ENCODE measurements at places on chromosomes 4 and X.

- no peak for DNase-seq
These were observed 127.7 kb downstream of the IRF2 start for GRCh38 chr4:184346682-184347081.

DNA sequence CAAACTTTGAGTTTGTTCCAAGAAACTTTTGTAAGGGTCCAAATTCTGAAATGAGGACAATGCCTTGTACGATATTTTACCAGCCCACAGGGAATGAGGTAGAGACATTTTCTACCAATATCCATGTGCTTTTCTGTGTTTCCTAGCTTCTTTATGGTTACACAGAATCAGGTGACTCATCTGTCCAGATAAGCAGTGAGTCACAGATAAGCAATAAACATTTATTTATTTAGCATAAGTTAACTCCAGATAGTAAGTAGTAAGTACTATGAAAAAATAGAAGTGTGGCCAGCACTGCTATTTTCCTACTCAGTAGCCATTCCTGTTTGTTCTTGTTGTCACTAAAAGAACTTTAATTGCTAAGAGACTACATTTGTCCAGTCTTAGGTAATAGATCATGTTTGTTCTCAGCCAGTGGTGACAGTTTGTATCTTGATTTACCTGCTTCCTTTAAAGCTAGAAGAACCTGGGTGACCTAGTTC lies 7.4 kb downstream of the AFF1 start:
- no peak for DNase-seq

DNA sequence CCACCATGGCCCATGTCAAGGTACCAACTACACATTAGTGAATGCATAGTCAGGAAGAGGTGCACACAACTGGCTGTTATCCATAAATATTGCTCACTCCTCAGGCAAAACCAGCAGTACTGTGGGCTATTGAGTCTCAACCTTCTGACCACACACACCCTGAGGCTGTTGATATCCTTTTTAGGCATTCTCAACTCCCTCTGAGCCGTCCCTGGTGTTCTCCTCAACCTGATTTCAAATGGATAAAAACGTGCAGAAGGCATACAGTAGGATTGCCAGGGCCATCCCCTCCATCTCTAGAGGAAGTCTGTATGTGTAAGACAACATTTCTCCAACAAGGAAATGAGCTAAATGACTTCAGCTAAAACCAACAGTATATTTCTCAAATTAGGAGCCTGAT lies 98.7 kb upstream of the KLHL13 start:
- no peak for DNase-seq

DNA sequence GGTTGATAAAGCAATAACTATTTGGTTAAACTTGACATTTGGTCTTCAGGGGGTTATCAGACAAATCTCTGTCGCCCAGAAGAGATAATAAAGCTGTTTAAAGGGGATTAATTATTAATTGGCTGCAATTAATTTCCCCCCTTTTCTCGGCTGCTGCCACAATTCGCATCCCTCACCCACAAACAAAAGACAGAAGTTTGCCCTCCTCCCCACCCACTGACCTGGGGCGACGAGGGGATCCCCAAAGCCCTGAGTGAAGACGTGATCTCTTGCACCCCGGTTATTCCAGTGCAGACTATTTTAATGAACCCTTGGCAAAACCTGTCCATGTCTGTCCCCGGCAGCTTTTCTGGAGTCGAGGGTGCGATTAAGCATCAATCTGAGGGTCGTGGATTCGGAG lies 55.7 kb upstream of the TMEM33 start:
- no peak for DNase-seq

DNA sequence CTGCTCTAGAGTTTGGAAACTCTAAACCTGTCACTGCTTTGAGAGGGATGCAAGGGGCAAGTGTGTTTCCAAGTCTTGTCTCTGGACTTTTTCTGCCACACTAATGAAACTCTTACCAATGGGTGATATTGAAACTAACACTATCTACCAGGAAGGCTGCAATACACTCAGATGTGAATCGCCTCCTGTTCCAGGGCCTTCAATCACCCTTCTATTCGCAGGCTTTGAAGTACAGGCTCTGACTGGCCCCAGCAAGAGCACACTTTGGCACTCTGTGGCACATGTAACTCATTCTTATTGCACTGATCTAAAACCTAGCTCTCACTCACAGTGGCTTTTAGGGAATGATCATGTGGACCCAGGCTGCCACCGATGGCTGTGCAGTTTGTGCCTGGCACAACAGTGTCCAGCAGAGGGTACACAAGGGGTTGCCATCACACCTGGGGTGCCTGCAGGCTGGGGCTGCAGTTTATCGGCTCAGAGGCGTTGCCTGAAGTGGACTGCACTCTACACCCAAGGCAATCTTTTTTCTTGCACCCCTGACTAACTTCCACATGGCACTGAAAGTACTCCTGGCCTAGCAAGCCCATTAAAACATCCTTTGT lies 210.8 kb downstream of the MGST2 start:
- no peak for DNase-seq

DNA sequence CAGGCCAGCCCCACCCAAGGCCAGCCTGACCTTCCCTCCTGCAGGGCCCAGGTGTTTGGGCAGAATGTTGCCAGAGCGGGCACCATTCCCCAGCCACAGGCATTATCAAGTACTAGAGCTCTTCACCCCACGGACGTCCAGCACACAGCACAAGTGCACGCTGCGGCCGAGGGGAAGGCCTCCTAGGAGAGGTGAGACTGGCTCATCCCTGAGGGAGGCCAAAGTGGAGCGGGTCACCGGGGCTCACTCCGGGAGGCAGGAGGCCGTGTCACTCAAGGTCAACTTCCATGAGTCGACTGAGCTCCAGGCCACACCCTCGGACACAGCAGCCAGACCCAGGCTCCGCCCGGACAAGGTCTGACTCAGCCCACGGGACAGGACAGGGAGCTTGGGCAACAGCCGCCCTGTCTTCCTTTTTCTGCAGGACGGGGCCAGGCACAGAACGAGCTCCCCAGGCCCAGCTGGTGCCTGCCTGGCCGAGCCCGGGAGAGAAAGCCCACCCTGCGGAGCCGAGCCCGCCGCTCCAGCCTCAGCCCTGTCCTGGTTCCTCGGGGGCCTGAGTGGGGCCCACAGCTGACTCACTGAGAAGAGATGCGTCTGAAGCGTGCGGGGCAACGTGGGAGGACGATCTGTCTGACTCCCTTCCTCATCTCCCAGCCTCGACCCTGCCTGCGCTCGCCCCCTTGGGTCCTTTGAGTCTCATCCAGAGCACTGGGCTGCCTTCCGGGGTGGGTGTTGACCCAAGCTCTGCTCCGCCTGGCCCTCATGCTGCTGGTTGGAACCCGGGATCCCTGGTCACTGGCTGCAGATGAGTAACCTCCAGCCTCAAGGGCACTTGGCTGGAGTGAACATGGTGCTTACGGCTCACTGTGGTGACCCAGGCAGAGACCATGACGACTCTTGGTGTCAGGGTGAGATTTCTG lies 1.6 kb downstream of the SLC49A3 start:
- no peak for DNase-seq

DNA sequence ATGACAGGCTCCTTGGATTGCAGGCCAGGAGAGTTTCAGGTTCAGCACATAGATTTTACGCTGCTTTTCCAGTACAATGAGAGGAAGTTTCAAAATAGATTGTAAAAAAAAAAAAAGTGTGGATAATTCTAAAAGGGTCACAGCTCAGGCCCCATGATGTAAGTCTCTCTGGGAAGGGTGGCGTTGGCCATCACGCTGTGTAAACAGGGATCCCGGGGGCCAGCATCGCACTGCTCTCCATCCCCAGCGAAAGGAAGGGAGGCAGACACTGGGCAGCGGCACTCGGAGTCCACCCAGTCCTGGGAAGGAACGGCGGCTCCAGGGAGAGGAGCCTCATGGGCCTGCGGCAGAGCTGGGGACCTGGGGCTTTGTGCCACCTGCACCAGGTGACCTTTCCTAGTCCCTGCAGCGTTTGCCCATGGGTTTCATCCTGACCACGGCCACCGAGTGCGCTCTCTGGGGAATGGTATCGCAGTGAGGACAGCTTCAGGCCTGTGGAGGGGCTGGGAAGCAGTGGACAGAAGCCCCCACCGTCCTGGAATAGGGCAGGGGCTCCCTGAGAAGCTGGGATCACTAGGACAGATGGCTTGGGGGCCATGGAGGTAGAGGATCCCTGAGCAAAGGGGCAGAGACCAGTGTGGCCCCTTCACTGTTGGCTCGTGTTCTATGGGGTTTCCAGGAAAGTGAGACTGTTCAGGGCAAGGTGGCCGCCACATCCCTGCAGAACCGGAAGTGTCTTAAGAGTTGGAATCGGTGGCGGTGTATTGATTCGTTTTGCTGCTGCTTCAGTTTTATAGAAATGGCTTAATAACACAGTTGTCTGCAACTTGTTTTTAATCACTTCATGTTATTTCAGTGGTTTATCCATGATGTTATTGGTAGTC lies 38.9 kb downstream of the RGS12 start:
- no peak for DNase-seq

- DNase-seq, result no peak
These were observed 69.2 kb downstream of the MTNR1A start for GRCh38 chr4:186486172-186486571.

DNA sequence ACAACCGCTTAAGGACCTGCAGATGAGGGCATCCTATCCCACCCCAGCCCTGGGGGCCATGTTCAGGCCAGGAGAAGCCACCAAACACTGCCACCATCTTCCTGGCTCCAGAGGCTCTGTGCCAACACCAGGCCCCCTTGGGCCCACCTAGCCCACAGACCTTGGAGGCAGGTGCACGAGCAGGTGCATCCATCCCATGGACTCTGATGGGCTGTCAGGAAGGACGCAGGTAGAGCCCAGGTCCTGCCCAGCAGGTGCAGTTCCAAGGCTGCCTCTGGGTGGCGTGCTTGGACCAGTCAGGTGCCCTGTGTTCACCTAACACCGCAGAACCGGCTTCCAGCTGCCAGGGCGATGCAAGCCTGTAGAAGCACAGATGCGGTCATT lies 22.8 kb upstream of the PDE6B start:
- DNase-seq, result peak; percentile 69

DNA sequence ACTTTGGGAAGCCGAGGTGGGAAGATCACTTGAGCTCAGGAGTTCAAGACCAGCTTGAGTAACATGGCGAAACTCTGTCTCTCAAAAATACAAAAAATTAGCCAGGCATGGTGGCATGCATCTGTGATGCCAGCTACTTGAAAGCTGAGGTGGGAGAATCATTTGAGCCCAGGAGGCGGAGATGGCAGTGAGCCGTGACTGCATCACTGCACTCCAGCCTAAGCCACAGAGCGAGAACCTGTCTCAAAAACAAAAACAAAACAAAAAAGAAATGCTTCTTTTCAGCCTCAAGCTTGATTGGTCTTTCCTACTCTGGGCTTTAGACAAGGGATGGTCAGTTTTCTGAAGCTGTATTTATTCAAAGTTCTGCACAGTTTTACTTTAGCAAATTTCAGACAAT lies 15.8 kb upstream of the DHRSX start:
- DNase-seq, result no peak

DNA sequence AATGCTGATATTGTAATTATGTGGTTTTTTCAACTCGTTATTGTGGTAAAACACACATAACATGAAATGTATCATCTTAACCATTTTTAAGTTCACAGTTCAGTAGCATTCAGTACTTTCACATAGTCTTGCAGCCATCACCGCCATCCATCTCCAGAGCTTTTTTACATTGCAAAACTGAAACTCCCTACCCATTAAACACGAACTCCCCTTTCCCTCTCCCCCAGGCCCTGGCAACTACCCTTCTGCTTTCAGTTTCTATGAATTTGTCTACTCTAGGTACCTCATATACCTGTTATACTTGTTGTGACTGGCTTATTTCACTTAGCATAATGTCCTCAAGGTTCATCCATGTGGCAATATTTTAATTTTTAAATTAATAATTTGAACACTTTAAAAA lies 380.6 kb downstream of the MAPK10 start:
- DNase-seq, result no peak

GRCh38 chrX:16310326-16310725 lies 143.0 kb downstream of the MAGEB17 start:
- no peak for DNase-seq

DNA sequence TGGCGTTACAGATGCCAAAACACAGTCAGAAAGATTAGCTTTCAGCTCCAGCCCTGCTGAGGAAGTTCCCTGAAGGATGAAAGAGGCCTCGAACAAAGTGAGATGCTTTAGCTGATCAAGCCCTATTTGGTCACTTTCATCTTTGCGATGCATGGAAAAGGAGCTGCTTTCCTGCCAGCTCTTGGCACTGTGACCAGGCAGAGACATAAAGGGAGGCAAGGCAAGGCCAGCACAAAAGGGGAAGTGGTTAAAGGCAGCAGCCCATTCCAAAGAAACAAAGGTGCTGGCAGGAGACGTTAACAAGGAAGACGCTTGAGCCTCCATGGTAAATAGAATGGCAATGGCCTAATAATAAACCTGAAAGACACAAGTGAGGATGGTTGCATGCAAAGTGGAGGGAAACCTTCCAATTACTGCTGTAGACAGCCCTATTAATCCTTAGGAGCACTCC lies 617.1 kb upstream of the INTU start:
- DNase-seq, result no peak

GRCh38 chrX:19448077-19448476 lies 67.2 kb downstream of the MAP3K15 start:
- DNase-seq, result no peak

DNA sequence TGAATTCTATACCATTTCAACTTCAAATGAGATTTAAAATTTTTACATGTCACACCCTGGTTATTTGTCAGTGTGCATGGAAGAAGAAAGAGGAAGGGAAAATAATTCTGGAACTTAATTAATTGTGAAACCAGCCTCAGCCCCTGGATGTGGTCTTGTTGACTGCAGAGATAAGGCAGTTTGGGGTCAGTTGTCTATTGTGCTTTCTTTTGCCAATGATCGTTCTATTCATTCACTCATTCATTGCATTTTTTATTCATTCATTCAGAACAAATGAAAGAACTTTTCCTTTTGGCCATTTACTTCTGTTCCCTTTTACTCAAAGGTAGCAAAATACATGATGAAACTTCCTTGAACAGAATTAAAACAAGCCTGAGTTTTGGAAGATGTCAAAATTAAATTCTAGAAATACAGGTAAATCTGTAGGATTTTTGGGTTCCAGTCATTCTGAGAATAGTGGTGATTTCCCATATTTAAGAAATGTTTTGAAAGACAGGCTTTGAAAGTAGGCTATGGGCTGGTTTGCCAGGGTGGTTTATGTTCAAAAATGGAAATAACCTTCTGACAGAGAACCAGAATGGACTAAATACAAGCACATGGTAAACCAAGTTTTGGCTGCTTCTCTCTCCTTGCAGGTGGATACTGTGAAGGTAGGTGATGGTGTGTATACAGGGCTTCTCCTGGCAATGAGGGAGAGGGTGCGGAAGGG lies 35.7 kb downstream of the PARM1 start:
- DNase-seq, result no peak

- no peak for DNase-seq
These were observed 111.0 kb downstream of the DHX15 start for GRCh38 chr4:24473309-24473721.

GRCh38 chrX:78665342-78665741 lies 6.2 kb upstream of the RTL3 start:
- no peak for DNase-seq

- DNase-seq, result no peak
These were observed 276.4 kb downstream of the IL15 start for GRCh38 chr4:141912831-141913230.

- DNase-seq, result no peak
These were observed 93.5 kb upstream of the DDX3X start for GRCh38 chrX:41240509-41240908.
